Body of pancreas (tissue), 4 donors: ENCODE measurements at places on chromosomes 11 and 22. TPM values are rescaled to one million over a fixed set of nuclear protein-coding genes. Genes with fewer than 3 reads are reported as not detected.

DNA sequence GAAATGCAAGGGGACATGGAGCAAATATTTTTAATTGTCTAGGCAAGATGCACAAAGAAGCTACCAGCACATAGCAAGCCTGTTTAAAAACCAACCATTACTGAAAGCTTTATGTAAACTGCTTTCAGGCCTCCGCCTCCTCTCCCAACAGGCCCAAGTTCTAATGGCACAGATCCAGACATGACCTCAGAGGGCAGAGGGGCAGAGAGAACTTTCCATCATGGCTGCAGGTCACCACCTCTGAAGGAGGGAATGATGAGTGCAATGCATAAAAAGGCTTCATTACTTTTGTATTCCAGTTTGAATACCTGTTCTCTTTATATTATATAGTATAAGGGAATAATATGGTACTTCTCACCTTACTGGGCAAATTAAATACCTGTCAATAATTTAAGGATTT is 15.2 kb downstream of the DDX17 start:
- peaks cover 13% of the 10 kb centered on the region for H3K4me1 ChIP-seq
- H3K36me3 ChIP-seq, result peaks cover 69% of the 10 kb centered on the region
- no peaks in the 10 kb centered on the region for H3K27me3 ChIP-seq
- peak; percentile 86 for DNase-seq

DNA sequence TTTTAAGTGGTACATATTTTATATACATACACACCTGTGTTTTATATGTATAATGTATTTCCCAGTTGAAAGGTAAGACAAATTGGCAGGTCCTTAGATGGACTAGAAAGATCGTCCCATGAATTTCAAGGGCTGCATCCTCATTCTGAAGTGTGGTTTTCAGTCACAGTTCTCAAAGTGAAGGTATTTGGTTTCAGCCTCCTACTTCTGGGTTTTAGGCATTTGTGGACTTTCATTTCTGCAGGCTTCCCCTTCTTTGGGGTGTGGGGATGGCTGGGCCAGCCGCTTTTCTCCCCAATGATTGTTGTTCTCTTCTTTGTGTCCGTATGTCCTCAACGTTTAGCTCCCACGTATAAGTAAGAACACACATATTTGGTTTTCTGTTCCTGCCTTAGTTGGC is 10.0 kb downstream of the DCPS start:
- H3K27ac ChIP-seq, result no peak overlapping the region
- H3K4me1 ChIP-seq, result peaks cover 14% of the 10 kb centered on the region
- no peaks in the 10 kb centered on the region for H3K27me3 ChIP-seq
- DNase-seq, result no peak

DNA sequence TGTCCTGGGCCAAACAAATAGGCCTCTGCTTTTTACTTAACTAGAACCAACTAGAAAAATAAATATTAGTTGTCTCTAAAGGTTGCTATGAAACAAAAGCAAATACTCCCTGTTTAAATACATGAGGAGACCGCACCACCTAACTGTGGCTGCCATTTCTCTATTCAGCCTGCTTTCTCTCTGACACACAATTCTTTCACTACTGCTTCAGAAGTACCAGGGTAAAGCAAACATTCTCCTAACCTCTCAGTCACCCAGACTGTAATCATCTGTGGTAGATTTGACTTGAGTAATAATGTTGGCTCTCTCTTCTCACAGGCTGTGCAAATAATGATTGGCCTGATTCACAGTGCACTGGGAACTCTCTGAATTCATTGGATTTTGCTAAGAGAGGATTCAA is 41.0 kb upstream of the MS4A8 start:
- DNase-seq, result peak; percentile 56
- H3K36me3 ChIP-seq, result no peaks in the 10 kb centered on the region
- H3K27ac ChIP-seq, result peak overlapping the region; percentile 77

- H3K4me3 ChIP-seq, result no peak overlapping the region
- H3K27ac ChIP-seq, result no peak overlapping the region
- no peaks in the 10 kb centered on the region for H3K4me1 ChIP-seq
- no peaks in the 10 kb centered on the region for H3K36me3 ChIP-seq
Observed at GRCh38 chr11:83543706-83544439, 257.7 kb upstream of the CCDC90B start.

DNA sequence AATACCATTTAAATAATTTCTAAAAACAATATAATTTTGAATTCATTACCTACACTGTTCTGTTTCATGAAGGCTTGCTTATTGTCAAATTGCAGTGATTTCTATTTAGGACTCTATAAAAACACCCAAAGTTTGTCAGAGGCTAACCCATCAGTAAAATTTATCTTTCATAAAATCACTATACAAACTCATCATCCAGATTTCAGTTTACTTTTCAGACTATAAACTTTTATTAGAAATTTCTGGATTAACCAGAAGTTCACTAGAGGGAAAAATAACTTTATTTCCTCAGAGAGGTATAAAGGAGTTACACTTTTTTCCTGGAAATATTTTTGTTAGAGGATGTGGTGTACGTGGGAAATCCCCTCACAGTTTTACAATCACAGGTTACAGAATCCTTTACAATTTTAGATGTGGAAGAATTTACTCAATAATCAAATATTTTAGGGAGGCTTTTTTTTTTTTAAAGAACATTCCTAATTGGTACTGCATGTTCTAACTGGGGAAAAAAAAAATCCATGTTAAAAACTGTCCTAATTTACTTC is 176.7 kb downstream of the SWAP70 start:
- DNase-seq, result no peak
- H3K4me1 ChIP-seq, result no peaks in the 10 kb centered on the region
- peaks cover 4% of the 10 kb centered on the region for H3K36me3 ChIP-seq
- H3K27me3 ChIP-seq, result no peaks in the 10 kb centered on the region
- H3K4me3 ChIP-seq, result no peak overlapping the region

GRCh38 chr11:64456509-64457320 is 97.8 kb downstream of the RPS6KA4 start:
- H3K4me3 ChIP-seq, result no peak overlapping the region
- no peaks in the 10 kb centered on the region for H3K27me3 ChIP-seq
- H3K4me1 ChIP-seq, result no peaks in the 10 kb centered on the region
- H3K27ac ChIP-seq, result no peak overlapping the region
- H3K36me3 ChIP-seq, result no peaks in the 10 kb centered on the region

GRCh38 chr22:50523806-50524675 is 1.4 kb downstream of the SCO2 start:
- peaks cover 10% of the 10 kb centered on the region for H3K36me3 ChIP-seq
- no peak for DNase-seq
- H3K27ac ChIP-seq, result peak overlapping the region; percentile 92
- H3K4me3 ChIP-seq, result no peak overlapping the region
- peaks cover 33% of the 10 kb centered on the region for H3K4me1 ChIP-seq

DNA sequence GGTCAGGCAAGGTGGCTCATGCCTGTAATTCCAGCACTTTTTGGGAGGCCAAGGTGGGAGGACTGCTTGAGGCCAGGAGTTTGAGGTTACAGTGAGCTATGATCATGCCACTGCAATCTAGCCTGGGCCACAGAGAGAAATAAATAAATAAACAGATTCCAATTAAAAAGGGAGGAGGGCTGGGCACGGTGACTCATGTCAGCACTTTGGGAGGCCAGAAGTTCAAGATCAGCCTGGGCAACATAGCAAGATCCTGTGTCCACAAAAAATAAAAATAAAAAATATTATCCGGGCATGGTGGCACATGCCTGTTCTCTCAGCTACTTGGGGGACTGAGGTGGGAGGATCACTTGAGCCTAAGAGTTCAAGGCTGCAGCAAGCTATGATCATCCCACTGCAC is 7.5 kb downstream of the CYB561A3 start:
- no peak for DNase-seq
- H3K4me3 ChIP-seq, result no peak overlapping the region
- no peaks in the 10 kb centered on the region for H3K27me3 ChIP-seq

DNA sequence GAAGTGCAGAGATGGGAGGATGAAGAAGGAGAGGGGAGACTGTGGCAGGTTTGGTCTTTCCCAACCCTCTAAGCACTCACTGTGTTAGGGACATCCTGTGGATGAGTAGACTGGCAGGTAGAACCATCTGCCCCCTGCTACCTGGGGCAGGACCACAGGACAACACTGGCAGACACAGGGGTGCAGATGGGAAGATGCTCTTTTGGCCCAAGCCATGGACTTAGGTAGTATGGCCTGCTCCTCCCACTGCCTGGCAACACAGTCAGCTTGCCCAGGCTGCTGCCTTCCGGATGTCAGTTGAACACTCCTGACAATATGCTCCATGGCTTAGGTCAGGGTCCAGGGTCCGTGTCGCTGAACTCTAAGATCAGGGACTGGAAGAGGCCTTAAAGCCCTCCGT is 140.7 kb upstream of the NAV2 start:
- peaks cover 4% of the 10 kb centered on the region for H3K4me1 ChIP-seq
- no peak overlapping the region for H3K4me3 ChIP-seq
- no peaks in the 10 kb centered on the region for H3K27me3 ChIP-seq
- H3K27ac ChIP-seq, result no peak overlapping the region
- no peak for DNase-seq
- no peaks in the 10 kb centered on the region for H3K36me3 ChIP-seq

DNA sequence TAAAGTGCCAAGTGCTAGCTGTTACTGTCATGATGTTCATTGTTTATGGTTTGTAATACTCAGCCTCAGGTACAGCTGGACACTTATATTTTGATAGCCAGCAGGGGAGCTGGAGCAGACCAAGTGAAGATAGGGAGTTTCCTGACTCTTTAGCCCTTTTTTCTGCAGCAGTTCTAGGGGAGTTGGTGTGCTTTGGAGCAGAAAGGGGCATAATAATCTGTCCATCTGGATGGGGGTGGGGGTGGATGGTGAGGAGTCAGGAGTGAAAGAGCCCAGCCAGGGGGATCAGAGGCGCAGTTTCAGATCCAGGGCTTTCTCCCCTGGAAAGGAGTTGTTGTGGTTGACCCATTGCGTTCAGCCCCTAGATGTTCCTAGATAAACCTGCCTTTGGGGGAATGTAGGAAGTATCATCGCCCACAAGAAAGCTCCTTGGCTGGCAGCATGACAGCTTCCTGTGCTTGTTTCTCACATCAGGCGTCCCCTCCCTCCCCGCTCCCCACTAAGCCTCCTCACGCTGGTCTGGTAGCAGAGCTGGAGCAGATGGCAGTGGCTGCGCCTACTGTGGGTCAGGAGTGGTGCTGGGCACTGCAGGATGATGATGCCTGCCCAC is 41.9 kb downstream of the MED15 start:
- H3K27me3 ChIP-seq, result no peaks in the 10 kb centered on the region
- peaks cover 32% of the 10 kb centered on the region for H3K4me1 ChIP-seq
- H3K36me3 ChIP-seq, result no peaks in the 10 kb centered on the region
- H3K4me3 ChIP-seq, result no peak overlapping the region
- DNase-seq, result peak; percentile 34
- no peak overlapping the region for H3K27ac ChIP-seq

- peak; percentile 57 for DNase-seq
- H3K4me3 ChIP-seq, result peak overlapping the region; percentile 71
- no peaks in the 10 kb centered on the region for H3K27me3 ChIP-seq
- H3K4me1 ChIP-seq, result peaks cover 30% of the 10 kb centered on the region
- H3K36me3 ChIP-seq, result no peaks in the 10 kb centered on the region
- H3K27ac ChIP-seq, result peak overlapping the region; percentile 85
Observed at GRCh38 chr11:33735271-33736147, 714 bp downstream of the CD59 start.

DNA sequence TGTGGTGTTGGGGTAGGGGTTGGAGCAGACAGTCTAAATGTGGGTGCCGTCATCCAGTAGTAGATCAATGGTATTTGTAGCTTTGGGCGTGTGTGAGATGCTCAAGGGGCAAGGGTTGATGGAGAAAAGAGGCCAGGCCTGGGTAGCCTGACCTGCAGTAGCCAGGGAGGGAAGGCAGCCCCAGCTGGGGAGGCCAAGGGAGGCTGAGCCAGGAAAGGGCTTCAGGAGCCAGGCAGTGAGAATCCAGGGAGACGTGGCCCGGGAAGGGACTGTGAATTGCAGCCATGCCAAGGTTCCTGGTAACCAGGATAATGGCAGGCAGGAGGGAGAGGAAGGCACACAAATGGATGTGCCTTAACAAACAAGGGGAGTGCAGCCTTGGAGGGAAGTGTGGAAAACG is 2.5 kb upstream of the DERL3 start:
- no peak for DNase-seq
- H3K27me3 ChIP-seq, result no peaks in the 10 kb centered on the region
- H3K36me3 ChIP-seq, result no peaks in the 10 kb centered on the region
- no peak overlapping the region for H3K27ac ChIP-seq

- H3K4me3 ChIP-seq, result no peak overlapping the region
- peaks cover 22% of the 10 kb centered on the region for H3K4me1 ChIP-seq
- DNase-seq, result no peak
Observed at GRCh38 chr11:43558556-43559127, 121.9 kb upstream of the HSD17B12 start.

GRCh38 chr11:123458501-123458900 is 28.4 kb downstream of the GRAMD1B start:
- no peaks in the 10 kb centered on the region for H3K36me3 ChIP-seq
- peaks cover 7% of the 10 kb centered on the region for H3K4me1 ChIP-seq
- H3K27ac ChIP-seq, result no peak overlapping the region
- no peaks in the 10 kb centered on the region for H3K27me3 ChIP-seq
- DNase-seq, result no peak
- no peak overlapping the region for H3K4me3 ChIP-seq

DNA sequence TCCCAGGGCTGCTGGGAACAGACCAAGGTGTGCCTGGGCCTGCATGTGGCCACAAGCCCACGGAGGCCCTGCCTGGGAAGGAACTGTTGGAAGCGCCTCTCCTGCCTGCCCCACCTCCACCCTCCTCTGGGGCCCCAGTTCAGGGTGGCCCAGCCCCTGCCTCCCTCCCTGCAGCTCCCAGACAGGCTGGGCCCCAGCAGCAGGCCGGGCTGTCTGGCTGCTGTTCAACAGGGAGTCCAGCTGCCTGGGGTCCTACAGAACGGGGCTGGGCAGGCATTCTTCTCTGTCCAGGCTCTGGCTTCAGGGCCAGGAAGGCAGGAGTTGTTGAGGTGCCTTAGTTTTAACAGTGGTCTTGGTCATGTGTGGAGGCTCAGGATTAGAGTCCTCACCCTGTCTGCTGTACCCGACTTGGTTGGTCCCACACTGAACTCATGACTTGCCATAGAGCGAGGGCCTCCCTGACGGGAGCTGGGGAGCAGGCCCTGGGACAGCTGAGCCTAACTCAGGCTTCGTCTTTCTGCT is 11.8 kb downstream of the PRDM11 start:
- no peaks in the 10 kb centered on the region for H3K36me3 ChIP-seq
- H3K4me1 ChIP-seq, result peaks cover 40% of the 10 kb centered on the region
- no peak overlapping the region for H3K27ac ChIP-seq
- H3K4me3 ChIP-seq, result no peak overlapping the region
- no peaks in the 10 kb centered on the region for H3K27me3 ChIP-seq

DRD2 gene
- total RNA-seq, result 0.26 TPM

RFPL2 gene
- not detected for total RNA-seq

PDGFD gene
- total RNA-seq, result 43.1 TPM

WNT7B gene
- 2.1 TPM for total RNA-seq
